Activated gamma-delta T cell treated with anti-CD3 and anti-CD28 coated beads, Interleukin-2, amount 50 U/mL, for 16 hours (primary cell): ENCODE measurements at places on chromosomes 3 and 15.

- DNase-seq: no peak
Observed at GRCh38 chr15:70762469-70763119, 764 bp downstream of the UACA start.

- DNase-seq: no peak
Observed at GRCh38 chr3:58383904-58384303, 49.7 kb downstream of the PDHB start.

DNA sequence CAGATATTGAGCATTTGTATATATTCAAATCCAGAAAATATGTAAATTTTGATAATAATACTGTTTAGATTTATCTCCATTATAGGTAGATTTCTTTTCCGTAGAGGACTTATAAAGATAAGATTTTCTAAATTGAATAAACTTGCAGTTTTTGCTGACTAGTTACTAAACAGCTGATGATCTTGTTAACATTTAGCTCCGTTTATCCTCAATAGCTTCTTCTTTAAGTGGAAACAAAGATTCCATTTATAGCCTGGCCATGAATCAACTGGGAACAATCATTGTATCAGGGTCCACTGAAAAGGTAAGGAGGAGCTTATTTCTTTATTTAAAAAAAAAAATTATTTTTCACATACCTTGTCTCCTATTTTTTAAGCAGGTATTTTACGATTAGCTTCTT is 16.7 kb downstream of the WDR48 start:
- DNase-seq: no peak

DNA sequence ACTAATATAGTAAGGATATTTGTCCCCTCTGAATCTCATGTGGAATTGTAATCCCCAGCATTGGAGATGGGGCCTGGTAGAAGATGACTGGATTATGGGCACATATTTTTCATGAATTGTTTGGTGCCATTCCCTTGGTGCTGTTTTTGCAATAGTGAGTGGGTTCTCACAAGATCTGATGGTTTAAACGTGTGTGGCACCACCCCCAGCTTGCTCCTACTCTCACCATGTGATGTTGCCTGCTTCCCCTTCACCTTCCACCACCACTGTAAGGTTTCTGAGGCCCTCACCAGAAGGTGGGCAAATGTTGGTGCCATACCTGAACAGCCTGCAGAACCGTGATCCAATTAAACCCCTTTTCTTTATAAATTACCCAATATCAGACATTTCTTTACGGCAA is 28.1 kb upstream of the SERPINI2 start:
- no peak for DNase-seq

GRCh38 chr3:105843994-105844393 is 24.8 kb downstream of the CBLB start:
- no peak for DNase-seq
